ENCODE measurements at places on chromosomes 12 and 14.

- no peak for DNase-seq
Observed at GRCh38 chr14:97874394-97874793, 1077.2 kb downstream of the VRK1 start.

GRCh38 chr12:113403435-113404415, at the start of gene SDS:
Gene SDS (minus strand): TSS chr12:113403887. CDS start chr12:113399708, 4,179 bp downstream.
- no peak for DNase-seq

GRCh38 chr14:37274652-37275051, 76.9 kb downstream of the MIPOL1 start:
- no peak for DNase-seq

GRCh38 chr12:68011882-68012207, 22.6 kb downstream of the IFNG-AS1 start:
- DNase-seq: no peak

DNA sequence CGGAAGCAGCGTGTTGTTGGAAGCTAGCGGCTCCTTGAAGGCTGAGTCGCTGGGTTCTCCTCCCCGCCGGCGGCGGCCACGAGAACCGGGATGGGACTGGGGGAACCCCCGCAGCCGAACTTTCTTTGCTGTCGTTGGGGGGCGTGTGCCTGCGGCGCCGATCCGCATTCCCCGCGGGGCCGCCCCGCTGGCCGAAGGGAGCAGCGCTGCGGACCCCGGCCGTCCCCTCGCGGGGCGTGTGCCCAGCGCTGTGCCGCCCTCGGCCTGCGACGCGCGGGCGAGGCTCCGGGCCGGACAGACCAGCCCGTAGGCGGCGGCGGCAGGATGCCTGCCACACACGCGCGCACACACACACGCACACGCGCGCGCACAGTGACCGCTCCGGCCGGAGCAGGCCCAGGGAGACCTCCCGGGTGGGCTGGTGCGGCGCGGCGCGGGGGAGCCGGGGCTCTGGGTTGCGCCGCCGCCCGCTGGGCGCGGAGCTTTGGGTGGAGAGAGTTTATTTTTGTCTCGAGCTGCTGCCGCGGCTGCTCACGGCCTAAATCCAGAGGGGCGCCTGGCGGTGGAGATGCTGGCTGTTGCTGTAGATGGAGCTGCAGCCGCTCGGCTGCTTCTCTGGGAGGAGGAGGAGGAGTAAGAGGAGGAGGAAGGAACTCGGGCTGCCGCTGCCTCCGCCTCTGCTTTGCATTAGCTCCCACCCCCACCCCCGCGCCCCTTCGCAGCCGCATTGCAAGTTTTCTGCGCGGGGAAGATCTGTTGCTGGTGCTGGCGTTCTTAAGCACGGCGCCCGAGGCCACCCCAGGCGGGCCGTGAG, at the start of gene SAMD4A:
Gene SAMD4A, plus strand, starts transcription at position 719 of the 814 bp plus-strand sequence. CDS start 789 bp downstream, outside the sequence.
- peak; percentile 92 for DNase-seq

- DNase-seq: no peak
Observed at GRCh38 chr12:68779280-68779679, 28.7 kb upstream of the MDM2 start.

- no peak for DNase-seq
Observed at GRCh38 chr14:52080808-52081755, 12.2 kb upstream of the NID2 start.

DNA sequence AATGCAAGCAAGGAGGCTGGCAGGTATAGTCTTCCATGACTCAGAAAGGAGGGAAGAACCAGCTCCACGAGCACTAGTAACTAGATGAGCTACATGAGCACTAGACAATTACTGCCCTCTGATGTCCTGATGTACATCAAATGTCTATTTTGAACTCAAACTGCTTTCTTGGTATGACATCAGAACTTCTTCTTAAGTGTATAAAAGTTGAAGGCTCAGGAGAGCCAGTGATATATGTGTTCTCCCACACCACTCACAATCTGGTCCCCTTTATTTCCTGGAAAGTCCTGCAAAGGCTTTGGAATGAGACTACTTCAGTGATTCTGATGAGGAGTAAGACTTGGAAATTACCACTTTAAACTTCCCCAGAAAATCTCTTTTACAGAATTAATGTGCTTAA, 18.5 kb upstream of the DHRS7 start:
- no peak for DNase-seq

GRCh38 chr12:46915836-46916235, 90.0 kb upstream of the SLC38A4 start:
- DNase-seq: no peak

GRCh38 chr12:6729186-6729585, 5.3 kb downstream of the COPS7A start:
- DNase-seq: no peak

GRCh38 chr12:40717576-40717975, 25.3 kb downstream of the CNTN1 start:
- DNase-seq: no peak

GRCh38 chr12:6957151-6957701, 6.1 kb downstream of the PTPN6 start:
- DNase-seq: peak; percentile 74

DNA sequence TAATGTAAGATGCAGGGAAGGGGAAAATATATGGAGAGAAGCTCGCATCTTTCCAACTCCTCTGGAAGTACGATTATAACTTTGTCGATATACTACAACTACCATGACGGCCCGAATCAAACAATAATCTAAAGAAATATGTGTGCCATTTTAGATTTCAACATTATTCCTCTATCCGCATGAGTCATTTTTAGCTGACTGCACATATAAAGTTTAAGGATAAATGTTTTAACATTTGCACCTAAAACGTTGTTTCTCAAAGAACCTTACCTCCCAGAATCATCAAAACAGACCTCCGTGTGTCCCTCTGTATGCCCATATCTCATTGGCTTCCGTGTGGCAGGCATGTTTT, 482 bp downstream of the WDHD1 start:
- DNase-seq: no peak

DNA sequence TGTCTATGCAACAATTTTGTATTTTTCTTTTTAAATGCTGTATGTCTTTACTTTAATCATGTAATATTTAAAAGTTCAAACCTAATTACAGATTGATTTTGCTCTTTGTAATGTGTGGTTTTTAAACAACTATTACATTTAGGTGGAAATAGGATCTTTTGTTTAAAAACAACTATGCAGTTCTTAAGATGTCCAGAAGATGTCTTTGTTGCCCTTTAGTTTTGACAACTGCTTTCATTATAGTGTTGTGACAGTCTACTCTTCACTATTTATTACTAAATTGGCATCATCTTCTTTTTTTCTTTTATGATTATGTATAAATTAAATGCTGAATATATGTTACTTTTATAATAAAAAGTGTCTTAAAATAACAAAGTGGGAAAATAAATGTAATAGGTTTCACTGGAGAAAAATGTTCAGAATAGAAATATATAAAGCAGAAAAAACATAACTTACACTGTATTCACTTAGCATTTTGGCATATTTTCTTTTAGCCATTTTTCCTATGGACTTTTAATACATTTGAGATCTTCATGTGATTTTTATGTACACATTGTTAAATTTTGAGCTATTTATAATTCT, 27.1 kb upstream of the PCNX4 start:
- DNase-seq: no peak

DNA sequence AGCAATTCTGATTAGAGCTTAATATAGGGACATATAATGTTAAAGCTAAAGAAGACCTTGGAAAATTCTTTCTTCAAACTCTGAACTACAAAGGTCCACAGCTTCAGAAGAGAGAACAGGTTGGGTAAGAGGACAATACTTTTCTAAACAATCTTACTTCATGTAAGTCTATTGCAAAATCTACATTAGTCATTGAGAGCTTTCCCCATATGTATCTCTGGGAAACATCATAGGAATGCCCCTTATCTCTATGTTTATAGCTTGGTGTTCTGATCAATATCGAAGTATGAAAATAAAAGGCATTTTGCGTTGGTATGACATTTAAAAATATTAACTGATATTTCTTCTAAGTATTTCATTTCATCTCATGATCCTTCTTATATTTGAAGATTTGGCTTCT, 962.6 kb downstream of the AACS start:
- DNase-seq: no peak

- DNase-seq: no peak
Observed at GRCh38 chr12:106170285-106170684, 31.5 kb upstream of the NUAK1 start.

- no peak for DNase-seq
Observed at GRCh38 chr14:66137081-66137480, 349.1 kb upstream of the CCDC196 start.

GRCh38 chr12:125871811-125872594, 806.8 kb downstream of the AACS start:
- DNase-seq: no peak

DNA sequence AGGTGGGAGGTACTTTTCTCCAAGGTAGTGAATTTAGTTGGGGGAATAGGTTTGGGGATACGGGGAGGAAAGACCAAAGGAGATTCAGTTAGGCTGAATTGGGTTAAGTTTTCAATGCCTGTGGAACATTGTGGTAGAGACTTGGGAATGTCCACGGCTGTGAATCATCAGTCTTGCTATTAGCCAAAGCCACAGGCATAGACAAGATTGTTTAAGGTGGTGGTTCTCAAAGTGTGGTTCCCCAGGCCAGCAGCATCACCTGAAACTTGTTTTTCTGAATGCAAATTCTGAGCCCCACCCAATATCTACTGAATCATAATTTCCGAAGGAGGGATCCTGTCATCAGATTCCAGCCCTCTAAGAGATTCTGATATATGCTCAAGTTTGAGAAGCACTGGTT, 316.2 kb downstream of the EGLN3 start:
- no peak for DNase-seq

DNA sequence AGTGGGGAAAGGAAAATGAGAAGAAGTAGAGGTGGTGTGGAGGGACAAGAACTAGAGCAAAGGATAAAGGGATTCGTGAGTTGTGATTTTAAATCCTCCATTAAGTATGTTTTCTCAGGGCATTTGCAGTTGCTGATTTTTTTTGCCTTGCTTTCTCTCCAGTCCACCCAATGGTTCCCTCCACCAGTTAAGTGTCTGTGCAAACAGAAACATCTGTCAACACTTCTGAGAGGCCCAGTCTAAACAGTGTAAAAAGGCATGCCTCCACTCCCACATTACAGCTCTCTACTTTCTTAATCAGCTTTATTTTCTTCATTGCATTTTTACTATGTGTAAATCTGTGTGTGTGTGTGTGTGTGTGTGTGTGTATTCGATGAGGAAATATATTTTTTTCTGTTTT, 141.2 kb downstream of the PPFIA2 start:
- DNase-seq: no peak

DNA sequence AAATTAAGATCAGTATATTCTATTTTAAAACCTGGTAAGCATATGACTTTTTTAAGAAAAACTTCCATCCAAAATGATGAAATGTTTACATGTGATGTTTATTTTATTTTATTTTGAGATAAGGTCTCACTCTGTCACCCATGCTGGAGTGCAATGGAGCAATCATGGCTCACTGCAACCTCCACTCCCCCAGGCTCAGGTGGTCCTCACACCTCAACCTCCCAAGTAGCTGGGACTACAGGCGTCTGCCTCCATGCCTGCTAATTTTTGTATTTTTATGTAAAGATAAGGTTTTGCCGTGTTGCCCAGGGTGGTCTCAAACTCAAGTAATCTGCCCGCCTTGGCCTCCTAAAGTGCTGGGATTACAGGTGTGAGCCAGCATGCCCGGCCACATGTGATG, 141.8 kb downstream of the ZFP36L1 start:
- no peak for DNase-seq

DNA sequence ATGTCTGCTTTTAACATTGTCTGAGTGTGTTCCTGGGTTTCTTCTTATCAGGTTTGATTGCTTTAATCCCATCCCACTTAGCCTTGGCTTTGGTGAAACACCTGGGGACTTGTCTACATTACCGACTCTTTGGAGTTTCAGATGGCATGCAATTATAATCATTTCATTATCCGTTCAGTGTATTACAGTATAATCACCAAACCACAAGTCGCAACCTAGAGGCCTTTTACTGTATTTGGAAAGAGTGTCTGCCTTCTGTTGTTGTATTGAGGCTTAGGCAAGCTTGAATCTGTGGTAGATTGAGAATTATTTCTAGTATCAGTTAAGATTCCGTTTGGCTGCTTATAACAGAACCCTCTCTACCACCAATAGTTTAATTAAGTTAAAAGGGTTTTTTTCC, 103.9 kb downstream of the TGFB3 start:
- DNase-seq: no peak

GRCh38 chr12:108691998-108692808, 39.1 kb downstream of the CORO1C start:
- DNase-seq: peak; percentile 96

All from posterior cingulate gyrus (tissue), 11 donors.